ENCODE measurements at places on chromosomes 2 and 18.

DNA sequence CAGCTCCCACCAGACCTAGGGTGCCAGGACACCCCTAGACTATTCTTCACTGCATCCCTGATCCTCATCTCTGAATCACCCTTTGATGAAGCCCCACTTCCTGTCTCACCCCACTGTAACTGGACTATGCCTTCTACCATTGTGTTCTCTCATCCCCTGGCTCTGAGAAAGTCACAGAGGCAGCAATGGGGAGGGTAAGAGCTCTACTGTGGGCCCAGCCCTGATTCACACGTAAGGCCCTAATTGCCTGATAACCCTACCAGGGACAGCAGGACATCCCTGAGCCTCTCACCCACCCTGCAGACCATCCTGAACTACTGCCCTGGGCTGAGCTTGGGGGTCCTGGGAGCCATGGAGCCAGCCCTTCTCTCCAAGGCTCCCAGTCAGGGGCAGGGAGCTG, 1.5 kb upstream of the PROM2 start:
- no peak for DNase-seq

GRCh38 chr18:43830947-43831346, 553.7 kb upstream of the SYT4 start:
- DNase-seq: no peak

GRCh38 chr18:22471546-22472131, 53.9 kb upstream of the CTAGE1 start:
- DNase-seq: no peak

- no peak for DNase-seq
Observed at GRCh38 chr2:215590010-215590745, 154.3 kb upstream of the FN1 start.

DNA sequence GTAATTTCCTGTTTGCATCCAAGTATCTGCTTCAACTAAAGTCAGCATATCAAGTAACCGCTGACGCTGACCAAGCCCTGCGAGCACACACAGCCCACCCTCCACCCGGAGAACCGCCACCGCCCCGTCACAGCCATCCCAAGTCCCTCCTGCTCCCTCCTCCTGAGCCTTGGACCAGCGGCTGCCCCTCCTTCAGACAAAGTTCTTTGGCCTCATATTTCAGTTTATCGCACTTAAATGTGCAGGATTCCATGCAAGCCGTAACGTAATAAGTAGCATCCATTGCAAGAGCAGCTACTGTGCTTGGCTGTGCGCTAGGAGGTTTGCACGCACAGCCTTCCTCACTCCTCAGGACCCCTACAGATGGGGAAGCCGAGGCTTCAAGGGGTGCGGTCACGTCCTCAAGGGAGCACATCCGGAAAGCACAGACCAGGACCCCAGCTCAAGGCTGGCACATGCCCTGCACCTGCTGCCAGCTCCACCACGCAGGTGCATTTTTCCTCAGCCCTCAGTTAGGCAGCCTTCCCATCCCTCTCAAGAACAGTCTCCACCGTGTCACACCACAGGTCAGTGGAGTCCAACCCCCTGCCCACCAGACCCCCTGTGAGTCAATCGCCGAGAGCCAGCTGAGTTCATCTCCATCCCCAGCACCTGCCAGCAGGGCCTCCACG, 17.1 kb downstream of the PXDN start:
- DNase-seq: no peak

- no peak for DNase-seq
Observed at GRCh38 chr2:871175-871727, 79.4 kb upstream of the SNTG2 start.

DNA sequence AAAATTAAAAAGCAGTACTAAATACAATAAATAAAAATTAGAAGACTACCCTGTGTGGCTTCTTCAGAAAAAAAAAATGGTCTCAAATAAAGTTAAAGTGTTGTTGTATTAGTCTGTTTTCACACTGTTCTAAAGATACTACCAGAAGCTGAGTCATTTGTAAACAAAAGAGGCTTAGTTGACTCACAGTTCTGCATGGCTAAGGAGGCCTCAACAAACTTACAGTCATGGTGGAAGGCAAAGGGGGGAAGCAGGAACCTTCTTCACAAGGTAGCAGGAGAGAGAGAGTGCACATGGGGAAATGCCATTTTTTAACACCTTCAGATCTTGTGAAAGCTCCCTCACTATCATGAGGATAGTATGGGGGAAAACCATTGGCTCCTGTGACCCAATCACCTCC, 612.8 kb downstream of the RNF144A start:
- no peak for DNase-seq

DNA sequence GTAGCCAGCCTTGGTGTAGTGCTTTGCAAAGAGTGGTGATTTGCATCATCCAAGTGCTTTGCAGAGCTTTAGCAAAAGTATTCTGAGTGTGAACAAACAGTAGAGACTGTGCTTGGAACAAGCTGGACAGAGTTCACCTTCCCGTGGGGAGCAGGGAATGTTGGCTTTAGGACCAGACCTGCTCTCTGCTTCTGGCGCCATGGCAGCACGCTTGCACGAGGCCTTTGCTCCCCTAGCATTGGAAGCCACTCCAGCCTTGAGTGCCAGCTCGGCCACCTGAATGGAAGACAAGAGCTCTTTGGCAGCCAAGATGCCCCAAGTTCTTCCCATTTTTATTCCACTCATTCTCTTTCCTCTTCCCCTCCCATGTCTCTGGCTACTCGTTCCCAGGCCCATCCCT, 250.8 kb upstream of the OSR1 start:
- DNase-seq: no peak

- DNase-seq: no peak
Observed at GRCh38 chr2:186349508-186349907, 136.6 kb upstream of the ZC3H15 start.

DNA sequence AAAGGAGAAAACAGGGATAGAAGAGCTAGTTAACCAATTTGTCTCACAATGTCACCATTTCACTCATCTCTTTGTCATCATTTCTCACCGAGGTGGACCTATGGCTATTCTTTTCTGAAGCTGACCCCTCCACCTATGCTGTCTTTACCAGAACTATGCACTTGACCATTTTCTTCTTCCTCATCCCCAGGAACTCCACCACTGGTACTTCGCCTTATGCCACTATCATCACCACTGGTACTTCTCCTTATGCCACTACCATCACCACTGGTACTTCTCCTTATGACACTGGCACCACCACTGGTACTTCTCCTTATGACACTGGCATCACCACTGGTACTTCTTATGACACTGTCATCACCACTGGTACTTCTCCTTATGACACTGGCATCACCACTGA, 745.8 kb upstream of the CHAC2 start:
- no peak for DNase-seq

- no peak for DNase-seq
Observed at GRCh38 chr2:178070824-178071223, 1.8 kb downstream of the PDE11A start.

GRCh38 chr2:27976308-27976707, 85.8 kb downstream of the BABAM2 start:
- DNase-seq: no peak

GRCh38 chr2:212556296-212556695, 17.7 kb upstream of the ERBB4 start:
- DNase-seq: no peak

DNA sequence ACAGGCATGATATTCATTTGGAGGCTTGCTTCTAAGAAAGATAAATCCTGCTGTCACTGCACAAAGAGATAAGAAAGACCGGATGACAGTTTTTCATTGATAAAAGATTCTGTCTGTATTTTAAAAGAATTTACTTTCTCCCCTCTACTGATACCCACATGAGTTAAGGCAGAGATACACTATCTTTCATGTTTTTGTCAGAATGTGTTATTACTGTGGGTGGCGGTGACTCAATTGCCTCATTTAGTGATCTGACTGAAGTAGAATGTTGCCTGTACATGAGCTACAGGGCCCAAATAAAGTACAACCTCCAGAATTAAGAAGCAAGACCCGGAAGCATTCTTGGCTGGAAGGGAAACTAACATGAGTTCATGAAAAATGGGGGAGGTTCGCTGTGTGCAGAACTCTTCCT, 480.0 kb downstream of the SLC4A3 start:
- DNase-seq: no peak

DNA sequence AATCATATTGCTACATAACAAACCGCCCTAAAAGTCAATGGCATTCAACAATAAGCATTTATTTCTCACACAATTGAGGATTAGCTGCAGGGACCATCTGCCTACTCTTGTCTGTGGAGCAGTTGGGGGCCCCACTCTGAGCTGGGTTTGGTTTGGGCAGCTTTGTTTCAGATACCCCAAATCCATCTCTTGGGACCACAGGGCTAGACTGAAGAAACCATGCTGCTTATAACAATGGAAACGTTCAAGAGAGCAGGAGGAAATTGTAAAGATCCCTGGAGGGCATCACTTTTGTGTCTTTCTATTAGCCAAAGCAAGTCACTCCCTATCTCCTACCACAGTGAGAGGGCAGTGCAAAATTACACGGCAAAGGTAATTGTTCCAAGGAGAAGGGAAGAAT, 146.5 kb upstream of the MGAT5 start:
- no peak for DNase-seq

DNA sequence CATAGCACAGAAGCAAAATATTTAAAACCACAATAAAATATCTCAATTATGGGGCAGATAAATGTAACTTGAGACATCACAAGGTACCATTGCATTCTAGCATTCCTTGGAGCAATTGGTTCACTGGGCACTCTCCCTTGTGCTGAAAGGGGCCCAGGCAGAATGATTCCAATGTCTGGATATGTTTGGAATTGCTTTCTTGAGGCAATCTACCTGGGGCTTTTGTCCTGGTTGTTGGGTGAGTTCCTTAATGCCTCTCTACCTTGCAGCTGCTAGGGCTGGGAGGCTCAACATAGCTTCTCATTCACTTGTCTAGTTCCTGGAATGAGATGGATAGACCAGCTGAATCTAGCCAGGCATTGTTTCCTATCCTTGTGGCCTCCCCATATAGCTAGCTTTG, 539.6 kb upstream of the FSHR start:
- no peak for DNase-seq
